ENCODE measurements at places on chromosomes 12 and 14.

DNA sequence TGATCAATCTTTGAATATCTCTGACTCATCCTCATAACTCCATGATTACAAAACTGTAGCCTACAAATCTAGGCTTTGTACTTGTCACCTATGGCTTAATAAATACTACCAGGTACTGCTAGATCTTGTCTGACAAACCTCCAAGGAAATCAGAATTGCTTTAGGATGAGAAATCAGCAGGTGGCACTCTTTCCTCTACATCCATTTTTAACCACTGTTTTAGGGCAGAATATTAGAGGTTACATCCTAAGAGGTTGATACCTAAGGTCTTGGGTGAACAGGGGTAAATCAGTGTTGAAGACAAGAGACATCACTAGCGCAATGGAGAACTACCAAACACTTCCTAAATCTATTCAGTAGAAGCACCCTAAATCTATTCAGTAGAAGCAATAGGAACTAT lies 63.1 kb upstream of the SOX5 start:
- peak; percentile 45 for DNase-seq

DNA sequence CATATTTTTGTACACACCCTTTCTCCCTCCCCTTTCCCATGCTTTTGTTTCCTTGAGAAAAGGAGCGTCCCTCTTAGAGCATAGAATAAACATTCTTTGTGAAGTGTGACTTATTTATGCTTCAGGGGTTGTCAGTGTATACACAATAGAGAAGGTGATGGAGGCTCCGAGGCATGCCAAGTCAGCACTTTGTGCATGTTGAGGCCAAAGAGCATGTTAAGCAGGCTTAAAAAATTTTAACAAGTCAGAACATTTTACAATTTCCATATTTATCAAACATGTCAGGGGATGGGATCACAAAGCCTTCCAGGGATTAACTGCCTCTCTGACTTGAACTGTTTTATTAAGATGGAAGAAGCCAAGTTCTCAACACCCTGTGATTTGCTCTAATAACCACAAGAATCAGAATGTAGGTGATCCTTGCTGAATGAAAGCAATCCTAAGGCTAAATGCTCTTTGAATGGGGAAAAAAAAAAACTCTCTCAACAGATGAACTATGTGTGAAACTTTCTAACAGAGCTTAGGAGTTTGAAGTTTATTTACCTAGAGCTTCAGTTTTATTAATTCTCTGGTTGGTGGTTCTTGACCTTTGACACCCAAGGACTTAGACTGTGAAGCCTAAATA lies 223.1 kb downstream of the RAD51B start:
- DNase-seq = no peak

- DNase-seq = peak; percentile 38
Measured at GRCh38 chr14:28412077-28412476, 354.5 kb upstream of the FOXG1 start.

- DNase-seq = peak; percentile 39
Measured at GRCh38 chr12:94805749-94806529, 155.6 kb upstream of the TMCC3 start.

DNA sequence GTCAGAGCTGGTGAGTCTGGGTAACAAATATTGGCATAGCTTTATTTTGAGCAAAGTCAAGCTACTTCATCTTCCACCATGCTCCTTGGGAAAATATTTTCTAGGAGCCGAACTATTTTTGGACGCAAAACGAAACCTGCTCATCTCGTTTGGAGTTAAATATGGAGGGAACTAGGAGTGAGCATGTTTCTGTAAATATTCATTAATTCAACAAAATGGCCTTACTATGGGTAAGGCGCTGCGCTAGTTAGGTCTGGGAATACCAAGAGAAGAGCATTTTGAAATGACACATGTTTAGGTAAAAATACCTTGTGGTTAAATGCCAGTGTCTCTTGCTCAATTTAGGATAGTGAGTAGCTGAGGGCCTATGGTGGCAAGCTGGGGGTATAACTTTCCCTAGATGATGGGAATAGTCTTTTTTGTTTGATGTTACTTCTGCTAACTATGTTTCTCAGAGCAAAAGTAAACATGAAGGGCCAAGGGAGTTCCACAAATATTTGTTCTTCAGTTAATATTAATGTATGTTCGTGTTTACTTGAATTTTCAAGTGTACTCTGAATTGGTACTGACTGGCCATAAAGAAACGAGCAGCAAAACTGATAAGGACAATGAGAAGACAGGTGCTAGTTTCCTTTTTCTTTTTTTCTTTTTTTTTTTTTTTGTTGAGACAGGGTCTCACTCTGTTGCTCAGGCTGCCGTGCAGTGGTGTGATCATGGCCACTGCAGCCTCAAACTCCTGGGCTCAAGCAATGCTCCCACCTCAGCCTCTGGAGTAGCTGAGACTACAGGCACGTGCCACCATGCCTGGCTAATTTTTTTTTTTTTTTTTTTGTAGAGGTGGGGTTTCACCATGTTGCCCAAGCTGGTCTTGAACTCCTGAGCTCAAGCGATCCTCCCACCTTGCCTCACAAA lies 77.7 kb downstream of the MAP1LC3B2 start:
- no peak for DNase-seq

- DNase-seq = no peak
Measured at GRCh38 chr12:6772331-6772695, at the start of gene LAG3. LAG3 (plus strand) TSS chr12:6772520; CDS start chr12:6772853, 333 bp downstream.

DNA sequence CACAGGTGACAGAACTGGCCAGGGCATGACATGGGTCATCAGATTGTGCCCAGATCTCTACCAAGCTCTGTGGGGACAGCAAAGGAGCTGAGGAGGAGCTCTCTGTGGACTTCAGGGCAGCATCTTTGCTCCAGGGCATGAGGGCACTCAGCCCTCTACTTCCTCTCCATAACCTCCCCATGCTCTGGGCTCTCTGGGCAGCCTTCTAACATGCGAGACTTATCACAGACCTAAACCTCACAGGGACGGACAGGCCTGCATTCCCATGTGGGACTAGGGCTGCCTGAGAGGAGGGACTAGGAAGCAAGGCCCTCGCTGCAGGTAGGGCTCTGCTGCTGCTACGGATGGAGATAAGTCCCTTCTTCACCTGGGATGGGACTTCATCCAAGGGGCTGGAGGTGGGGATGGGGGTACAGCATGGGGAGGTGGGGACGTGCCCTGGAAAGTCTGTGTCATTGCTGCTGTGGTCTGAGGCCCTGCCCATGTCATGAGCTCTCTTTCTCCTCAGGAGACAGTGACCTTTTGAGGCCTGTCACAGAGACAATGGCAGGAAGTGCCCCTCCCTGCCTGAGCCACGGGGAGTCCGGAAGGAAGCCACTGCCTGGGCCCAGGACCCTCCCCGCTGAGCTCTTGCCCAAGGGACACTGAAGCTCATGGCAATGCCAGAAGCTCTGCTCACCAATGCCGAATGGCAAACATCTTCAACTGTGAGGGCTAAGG lies 44.1 kb downstream of the PITPNM2 start:
- DNase-seq = no peak

DNA sequence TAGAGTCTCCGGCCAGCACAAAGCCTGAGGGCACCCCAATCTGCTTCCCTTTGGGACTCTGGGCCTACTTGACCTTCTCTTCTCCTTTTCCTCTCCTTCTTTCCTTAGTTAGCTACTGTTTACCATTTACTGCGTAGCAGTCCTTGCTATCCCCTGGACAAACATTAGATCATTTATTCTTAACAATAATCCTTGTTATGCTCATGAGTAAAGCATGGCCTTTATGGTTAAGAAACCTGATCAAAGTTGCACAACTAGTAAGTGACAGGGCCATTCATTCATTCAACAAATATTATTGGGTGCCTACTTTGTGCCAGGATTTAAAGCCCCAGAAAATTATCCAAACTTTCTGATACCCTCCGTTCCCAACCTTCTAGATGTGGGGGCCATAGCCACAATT lies 3.2 kb upstream of the HDAC7 start:
- no peak for DNase-seq

GRCh38 chr14:84546236-84546635 lies 983.7 kb upstream of the FLRT2 start:
- DNase-seq = no peak

DNA sequence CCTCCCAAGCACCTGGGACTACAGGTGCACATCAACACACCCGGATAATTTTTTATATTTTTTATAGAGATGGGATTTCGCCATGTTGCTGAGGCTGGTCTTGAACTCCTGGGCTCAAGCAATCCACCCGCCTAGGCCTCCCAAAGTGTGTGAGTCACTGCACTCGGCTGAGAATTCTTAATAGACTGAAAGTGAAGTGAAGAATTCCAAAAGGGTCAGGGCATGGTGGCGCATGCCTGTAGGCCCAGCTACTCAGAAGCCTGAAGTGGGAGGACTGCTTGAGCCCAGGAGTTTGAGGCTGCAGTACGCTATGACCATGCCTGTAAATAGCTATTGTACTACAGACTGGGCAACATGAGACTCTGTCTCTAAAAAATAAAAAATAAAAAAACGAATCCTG lies 43.7 kb downstream of the TCHP start:
- no peak for DNase-seq

GRCh38 chr12:1131811-1132224 lies 140.8 kb downstream of the ERC1 start:
- DNase-seq = no peak

GRCh38 chr12:102114212-102114611 lies 5.7 kb downstream of the NUP37 start:
- DNase-seq = no peak

DNA sequence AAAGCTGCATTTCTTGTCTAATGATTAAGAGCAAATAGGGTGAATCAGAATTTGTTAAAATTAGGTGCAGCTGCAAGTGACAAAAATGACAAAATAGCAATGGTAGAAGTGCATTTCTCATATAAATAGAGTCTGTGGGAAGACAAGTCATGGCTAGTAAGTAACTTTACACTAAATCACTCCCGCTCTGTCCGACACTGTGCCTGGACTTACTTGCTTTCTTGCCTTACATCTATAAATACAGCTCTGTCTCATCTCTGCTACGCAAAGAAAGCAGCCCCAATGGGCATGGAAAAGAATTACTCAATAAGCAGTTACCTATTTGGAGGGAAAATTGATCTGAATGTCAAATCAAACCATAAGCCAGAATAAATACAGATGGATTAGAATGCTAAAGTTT lies 245.4 kb upstream of the KRR1 start:
- DNase-seq = no peak

GRCh38 chr14:33934043-33934750 lies 16.7 kb downstream of the EGLN3 start:
- no peak for DNase-seq

- DNase-seq = no peak
Measured at GRCh38 chr12:56062996-56063395, 17.0 kb upstream of the ERBB3 start.

DNA sequence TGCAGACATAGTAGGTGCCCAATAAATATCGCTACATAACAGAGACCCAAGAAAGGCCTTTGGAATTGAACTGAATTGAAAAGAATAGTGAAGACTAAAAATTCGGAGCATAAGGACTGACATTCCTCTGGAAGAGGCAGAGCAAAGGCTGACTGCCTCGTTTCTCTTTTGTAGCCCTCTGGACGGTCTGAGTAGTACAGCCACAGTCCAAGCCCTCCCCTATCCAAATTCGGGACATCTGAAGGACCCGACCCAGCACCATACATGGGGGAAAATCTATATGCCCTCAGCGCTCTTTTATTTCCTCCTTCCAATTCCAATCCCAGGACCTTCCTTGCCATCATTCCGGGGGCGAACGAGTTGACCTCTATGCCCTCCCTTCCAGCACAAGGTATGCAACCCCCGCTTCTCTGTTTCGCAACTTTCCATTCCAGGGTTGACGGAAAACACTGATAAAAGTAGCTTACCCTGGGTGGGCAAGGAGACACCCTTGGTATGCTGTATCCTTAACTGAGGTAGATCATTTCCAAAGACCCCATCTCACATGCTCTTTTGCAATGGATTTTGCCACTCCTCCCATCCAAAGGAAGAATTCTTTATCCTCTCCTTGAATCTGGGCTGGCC lies 127.4 kb upstream of the MAP1LC3B2 start:
- DNase-seq = no peak

- peak; percentile 9 for DNase-seq
Measured at GRCh38 chr12:53182903-53183302, 2.2 kb upstream of the CSAD start.

- peak; percentile 100 for DNase-seq
Measured at GRCh38 chr12:46523863-46524770, 151.5 kb upstream of the SLC38A2 start.

DNA sequence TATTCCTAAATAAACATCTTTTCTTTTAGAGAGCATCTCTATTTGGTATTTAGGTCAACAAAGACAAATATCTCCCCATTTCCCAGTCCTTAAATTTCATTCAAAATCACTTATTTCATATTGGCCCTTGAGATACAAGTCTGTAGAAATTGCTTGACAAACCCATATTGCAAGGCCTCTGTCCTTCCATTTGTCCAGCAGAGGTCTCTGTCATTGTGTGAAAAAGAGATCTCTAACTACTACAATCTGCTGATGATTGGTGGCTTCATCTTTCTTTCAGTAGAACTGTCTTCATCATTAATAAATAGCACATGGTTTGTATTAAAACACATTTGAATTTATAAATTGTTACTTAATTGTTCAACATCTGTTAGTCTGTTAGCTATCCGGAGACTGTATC lies 252.6 kb downstream of the ACSS3 start:
- peak; percentile 6 for DNase-seq

DNA sequence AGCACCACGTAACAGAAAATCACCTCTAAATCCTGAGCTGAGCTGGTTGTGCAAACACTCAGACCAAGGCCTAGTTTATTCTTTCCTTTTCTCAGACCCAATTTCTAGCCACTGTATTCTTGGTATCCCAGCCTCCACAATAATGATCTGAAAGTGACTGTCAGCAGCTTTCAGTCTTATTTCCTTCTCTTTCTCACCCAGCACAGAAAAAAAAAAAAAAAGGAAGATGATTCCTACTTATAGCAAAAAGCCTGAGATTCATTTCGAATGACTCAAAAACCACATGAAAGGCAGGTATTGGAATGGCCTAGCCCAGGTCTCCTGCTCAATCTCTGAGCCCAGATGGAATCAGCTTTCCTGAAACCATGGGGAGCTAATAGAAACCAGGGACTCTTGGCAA lies 298.6 kb upstream of the PPFIA2 start:
- DNase-seq = no peak

DNA sequence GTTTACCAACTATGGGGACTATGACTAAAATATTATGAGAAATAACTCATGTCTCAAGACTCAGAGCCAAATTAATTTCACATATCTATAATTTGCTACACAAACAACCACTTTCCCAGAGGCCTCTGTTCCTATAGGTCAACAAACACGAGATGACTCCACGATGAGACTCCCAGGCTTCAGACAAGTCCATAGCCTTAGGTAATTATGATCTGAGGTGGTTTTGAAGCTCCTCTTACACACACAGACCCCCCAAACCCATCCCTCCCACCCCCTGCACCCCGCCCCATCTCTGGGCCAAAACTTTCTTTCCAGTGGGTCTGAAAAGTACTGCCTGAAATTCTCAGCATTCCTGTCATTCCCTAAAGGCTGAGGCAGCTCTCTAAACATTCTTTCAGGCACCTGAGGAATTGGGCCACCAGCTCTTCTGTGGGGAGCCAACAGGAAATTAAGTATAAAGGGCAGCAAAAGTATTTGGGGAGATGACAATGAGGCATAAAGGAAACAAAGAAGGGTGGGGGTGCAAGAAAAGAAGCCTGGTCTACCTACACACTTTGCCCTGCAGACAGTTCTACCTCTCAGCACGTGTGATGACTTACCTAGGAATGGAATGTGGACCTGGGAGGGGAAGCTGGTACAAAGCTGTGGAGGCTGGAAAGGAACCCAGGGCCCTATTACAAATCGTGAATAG lies 143.6 kb downstream of the PAWR start:
- peak; percentile 20 for DNase-seq
